Umbilical cord (tissue), 2 donors: ENCODE measurements at places on chromosomes 16 and 17.
A peak's percentile ranks its signal among the peaks of the same experiment; 100 is the strongest.

GRCh38 chr16:50765861-50766260 lies 24.0 kb downstream of the CYLD start:
- DNase-seq = no peak

GRCh38 chr16:49504023-49504364 lies 130.4 kb downstream of the C16orf78 start:
- DNase-seq = no peak

GRCh38 chr17:21452377-21453143 lies 76.4 kb downstream of the KCNJ12 start:
- DNase-seq = peak; percentile 83

DNA sequence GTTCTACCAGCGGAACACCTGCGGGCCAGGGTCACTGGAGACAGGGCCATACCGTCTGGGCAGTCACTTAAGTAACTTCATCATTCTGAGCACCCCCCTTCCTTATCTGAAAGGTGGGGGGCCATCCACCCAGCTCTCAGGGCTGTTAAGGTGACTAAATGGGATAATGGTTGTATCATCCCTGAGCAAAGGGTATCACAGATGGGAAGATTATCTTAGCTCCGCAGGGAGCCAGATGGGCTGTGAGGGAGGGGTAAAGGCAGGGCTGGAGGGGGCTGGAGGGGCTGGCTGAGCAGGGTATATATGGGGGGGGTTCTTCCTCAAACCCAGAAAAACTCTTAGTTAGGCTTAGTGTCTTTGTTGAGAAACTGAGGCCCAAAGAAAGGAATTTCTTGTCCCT lies 2.9 kb upstream of the CACNA1G start:
- no peak for DNase-seq

DNA sequence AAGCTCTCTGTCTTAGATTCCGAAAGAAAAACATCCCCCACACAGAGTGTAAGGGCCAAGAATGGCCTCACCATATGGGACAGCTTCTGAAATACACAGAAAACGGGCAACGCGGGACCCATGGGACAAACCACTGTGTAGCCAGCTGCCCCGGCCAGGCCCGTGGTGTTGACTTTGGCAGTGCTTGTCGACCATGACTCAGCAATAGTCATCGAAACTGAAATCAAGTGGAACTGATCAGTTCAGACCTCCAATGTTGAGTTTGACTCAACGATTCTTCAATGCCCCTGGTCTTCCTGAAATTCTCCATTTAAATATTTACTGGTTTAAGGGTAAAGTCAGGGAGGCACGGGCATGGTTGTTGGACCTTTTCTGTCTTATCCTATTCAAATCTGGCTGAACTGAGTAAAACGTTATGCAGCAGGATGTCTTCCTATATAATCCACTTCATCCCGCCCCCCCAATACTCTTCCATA lies 27.5 kb downstream of the ZFHX3 start:
- DNase-seq = no peak

DNA sequence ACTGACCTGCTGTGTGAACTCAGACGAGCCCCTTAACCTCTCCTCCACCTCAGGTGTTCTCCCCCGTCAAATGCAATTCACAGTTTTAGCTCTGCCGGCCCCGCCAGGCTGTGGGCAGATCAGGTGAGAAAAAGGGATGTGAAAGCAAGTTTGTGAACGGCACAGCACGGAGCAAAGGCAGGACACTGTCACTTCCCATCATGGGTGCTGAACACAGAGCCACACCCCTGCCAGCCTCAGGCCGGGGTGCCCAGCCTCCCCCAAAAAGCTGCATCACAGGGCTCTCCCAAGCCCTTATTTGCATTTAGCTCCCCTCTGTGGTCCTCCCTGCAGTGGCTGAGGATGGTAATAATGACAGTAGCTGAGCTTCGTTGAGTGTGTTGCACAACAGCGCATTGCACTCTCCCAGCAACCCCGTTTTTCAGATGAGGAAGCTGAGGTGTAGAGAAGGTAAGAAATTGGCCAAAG lies 88.8 kb upstream of the TNRC6C start:
- DNase-seq = no peak

DNA sequence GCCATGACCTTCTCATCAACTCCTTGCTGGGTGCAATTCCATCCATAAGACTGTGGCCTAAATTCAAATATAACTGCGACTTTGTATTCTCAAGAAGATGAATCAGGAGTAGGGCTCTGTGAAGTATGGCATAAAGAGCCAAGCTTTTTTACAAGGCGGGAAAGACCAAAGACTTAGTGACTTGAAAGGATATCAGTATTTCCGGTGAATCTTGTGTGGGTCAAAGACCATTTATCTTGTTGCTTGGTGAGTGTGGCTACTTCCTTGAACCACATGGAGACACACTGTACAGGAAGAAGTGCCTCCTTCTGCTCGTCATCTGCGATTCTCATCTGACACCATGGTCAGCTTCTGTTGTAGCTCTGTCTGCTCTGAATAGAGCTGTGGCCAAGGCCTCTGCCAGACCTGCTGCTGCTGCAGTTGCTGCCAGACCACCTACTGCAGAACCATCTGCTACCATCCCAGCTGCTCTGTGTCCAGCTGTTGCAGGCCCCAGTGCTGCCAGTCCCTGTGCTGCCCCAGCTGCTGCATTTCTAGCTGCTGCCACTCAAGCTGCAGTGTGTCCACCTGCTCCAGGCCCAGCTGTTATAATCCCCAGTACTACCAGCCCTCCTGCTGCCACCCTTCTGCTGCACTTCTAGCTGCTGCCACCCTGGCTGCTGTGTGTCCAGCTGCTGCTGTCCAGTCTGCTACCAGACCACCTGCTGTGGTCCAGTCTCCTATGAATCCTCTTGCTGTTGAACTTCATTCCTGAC lies 6.1 kb upstream of the KRTAP2-4 start:
- no peak for DNase-seq

GRCh38 chr16:14292051-14292825 lies 221.1 kb downstream of the MRTFB start:
- DNase-seq = no peak

GRCh38 chr17:29807520-29808361 lies 122.3 kb downstream of the SSH2 start:
- peak; percentile 73 for DNase-seq

DNA sequence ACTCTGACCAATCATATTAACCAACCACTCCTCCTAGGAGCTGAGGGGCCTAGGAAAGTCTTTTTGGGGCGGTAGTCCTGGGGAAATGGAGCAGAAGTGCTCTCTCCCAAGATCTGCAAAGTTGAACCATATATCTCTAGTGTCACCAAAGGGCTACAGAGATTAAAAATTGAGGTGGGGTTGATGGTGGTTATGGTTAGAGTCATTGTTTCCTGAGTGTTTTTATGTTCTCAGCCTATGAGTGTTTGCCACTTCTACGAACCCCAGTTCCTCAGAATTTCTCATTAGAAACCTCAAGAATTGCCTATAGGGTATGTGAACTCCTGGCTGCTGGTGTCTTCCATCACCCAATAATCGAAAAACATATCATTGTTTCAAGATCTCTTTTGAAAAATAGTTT lies 217.8 kb downstream of the CDRT15L2 start:
- DNase-seq = no peak

DNA sequence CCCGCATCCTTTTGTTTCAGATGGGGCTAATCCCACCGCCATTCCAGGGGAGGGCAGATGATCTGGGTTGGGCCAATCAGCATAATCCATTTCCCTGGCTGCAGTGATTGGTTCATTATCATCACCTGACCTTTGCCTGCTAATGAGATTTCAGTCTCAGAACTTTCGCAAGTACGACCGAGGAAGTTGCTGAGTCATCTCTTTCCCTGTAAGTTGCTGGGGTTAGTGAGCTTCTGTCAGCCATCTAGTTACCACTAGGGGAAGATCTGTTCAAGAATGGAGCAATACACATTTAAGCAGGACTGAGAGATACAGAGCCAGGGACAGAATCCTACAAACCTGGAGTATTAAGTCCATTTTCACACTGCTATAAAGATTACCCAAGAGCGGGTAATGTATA lies 65.3 kb upstream of the NUDT7 start:
- no peak for DNase-seq

- DNase-seq = no peak
Observed at GRCh38 chr17:68143425-68143824, 104.4 kb upstream of the AMZ2 start.

DNA sequence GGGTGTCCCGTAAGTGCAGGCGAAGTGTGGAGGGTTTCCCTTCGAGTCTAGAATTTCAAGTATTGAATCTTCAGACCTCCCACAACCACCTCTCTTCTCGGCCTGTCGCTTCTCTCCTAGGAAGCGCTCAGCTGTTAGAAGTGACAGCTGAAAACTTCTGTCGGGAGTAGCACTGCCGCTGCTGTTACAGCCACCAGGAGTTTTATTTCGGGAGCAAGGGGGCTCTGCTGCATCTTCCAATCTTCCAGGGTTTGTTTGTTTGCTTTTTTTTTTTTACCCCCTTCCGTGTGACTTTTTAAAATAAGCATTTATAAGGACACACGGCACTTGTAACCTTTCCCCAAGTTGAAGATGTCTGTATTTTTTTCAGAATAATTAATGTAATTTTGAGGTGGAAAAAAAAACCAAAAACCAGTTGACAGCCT lies 767 bp downstream of the RPS6KB1 start:
- peak; percentile 26 for DNase-seq

DNA sequence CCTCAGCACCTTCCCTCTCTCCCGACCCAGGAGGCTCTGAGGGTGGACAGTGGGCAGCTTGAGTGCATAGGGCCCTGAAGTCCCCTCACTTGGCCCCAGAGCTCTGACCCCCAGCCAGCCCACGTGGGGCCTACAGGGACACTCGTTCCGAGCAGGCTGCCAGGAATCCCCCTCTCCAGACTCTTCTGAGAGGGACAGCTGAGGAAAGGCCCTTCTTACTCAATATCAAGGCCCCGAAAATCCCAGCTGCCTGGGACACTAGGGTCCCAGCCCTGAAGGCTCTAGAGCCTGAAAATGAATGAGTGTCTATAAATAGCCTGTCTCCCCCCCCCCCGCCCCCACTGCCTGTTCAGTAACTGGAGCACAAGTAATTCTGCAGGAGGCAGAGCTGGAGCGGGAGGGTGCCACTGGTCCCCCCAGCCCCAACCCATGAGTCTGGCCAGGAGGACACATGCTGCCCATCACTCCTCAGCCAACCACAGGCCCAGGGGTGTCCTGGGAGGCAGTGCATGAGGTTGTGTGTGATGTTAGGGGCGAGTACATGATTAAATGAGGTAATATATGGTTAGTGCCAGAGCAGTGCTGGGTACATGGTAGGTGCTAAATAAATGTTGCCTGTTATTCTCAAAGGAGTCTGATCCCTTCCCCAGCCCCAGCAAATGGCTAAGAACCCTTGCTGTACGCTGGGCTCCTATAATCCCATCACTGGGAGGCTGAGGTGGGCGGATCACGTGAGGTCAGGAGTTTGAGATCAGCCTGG lies 11.6 kb downstream of the ADAM11 start:
- no peak for DNase-seq

DNA sequence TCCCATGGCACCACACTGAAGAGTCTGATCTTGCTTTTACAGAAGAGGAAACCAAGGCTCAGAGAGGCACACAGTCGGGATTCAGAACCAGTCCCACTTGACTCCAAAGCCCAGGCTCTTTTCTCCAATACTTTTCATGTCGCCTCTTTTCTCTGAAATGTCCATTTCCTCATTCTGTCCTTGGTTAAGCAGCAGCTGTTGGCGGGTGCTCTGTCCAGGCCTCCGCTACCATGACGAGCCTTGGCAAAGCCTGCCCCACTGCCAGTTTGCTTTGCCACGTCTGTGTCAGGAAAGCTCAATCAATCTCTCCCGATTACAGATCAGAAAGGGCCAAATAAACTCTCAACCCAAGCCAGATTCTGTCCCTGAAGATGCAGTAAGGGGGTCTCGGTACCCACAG lies 9.1 kb upstream of the CEP295NL start:
- DNase-seq = no peak

DNA sequence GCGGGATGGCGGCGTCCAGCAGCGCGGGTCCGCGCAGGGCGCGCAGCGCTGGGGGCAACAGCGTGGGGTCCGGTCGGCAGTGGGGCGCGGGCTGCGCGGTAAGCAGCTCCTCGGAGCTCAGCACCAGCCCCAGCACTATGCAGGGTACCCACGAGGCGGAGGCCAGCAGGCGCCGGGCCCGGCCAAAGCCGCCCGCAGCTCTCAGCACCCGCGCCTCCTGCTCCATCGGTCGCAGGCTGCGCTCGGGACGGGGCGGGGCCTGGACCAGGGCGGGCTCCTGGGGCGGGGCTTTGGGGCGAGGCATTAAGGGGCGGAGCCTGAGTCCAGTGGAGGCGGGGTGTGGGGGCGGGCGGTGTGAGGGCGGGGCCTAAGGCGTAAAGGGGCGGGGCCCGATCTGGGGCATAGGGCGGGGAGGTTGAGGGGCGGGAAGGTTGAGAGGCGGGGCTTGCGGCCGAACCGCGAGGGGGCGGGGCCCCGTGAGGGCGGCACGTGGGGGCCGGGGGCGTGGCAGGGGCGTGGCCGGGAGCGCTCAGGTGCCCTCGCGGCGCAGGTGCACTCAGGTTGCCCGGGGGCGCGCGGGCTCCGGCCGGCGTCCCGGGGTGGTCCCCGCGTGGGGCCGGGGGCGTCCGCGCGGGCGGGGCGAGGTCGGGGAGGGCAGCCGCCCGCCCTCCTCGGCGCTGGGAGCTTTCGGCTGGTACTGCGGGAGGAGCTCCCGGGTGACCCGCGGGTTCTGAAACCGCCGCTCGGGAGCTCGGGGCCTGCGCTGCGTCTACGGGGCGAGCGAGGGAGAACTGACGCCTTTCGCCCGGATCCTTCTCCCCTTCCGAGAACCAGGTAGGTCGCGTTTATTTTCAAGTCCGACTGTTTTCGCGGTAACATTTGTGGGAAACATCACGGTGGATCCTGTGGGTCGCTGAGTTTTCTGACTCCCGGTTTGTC lies 1.4 kb upstream of the SLC22A31 start:
- DNase-seq = no peak

DNA sequence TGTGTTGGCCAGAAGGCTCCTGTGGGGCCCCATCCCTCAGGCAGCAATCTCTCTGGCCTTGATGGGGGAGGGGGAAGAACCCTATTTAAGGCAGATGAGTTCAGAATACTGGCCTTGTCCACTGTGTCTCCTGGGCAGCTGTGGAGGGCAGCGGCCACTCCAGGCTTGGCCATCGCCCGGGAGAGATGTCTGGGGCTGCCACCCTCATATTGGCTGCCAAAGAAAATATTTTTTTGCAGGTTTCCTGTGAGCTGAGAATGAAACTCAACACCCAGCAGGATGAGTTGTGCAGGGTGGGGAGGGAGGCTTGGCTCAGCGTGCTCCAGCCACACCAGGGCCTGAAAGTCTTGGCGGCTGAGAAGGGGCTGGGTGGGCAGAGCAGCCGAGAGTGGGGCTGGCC lies 14.4 kb upstream of the TIMP2 start:
- DNase-seq = no peak

GRCh38 chr16:23131436-23131835 lies 17.8 kb downstream of the USP31 start:
- no peak for DNase-seq

- no peak for DNase-seq
Observed at GRCh38 chr16:5075637-5076036, 4.0 kb downstream of the ALG1 start.
